ENCODE measurements at places on chromosomes 11 and 22.

- no peak for DNase-seq
Observed at GRCh38 chr22:25875461-25875860, 133.5 kb downstream of the MYO18B start.

DNA sequence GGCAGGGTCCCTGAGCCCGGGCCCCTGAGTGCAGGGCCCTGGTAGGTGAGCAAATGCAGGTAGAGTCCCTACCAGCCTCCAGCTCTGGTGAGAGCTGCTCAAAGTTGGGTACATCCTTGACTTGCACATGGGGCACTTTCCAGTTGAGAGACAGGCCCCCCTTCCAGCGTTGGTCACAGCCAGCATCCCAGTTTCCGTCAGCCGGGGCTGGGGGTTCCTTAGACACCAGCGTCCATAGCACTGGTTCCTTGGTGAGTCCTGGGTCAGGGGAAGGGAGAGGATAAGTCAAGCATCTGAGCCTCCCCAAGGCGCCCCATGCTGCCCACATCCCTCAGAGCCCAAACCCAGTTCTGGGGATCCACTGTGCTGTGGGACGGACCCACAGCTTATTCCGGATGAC, 5.6 kb downstream of the PNPLA5 start:
- no peak for DNase-seq

GRCh38 chr22:41524809-41525449, 19.3 kb downstream of the POLR3H start:
- DNase-seq, result no peak

- DNase-seq, result no peak
Observed at GRCh38 chr11:130882138-130882551, 34.1 kb downstream of the SNX19 start.

DNA sequence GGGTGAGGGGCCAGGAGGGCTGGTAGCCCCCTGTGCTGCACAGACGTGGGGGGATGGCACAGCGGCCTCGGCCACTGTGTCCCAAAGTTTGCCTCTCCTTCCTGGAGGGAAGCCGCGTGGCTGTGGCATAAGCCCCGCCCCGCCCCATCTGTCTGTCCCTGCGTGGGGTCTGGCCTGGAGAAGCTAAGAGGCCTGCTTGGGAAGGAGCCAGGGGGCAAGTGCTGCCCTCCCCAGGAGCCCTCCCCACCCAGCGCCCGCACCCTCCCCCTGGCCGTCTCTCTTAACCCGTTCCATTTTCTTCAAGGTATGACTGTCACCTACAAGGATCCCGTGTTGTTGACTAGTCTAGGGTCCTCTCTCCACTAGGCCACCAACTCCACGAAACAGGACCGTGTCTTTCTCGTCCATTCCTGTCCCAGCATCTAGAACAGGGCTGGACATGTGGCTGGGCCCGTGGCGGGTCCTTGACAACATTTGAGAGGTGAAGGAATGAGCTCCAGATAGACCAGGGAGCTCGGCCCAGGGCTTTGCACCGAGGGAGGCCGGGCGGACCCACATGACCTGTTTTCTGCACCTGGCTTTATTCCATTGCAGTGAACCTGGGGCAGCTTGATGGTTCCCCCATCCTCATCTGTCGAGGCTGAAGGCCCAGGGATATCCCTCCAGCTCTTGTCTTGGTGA, 428.0 kb downstream of the TBC1D22A start:
- no peak for DNase-seq

DNA sequence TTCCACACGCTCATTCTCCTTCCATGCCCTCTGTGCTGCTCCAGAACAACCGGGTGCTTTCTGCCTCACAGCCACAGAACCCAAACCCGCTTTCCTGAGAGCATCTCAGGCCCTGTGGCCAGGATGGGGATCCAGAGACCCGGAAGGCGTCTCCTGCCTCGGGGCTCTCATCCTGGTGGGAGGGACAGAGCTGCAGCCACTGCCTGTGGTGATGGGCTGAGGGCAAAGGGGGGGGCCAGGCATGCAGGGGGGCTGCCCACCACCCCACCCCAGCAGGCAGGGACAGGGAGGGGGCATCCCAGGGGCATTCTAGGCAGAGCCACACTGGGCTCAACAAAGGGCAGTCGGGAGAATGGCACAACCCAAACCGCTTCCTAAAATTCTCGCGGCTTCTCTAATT, 41.4 kb downstream of the CERK start:
- no peak for DNase-seq

- no peak for DNase-seq
Observed at GRCh38 chr11:121550247-121551030, 97.7 kb upstream of the SORL1-AS1 start.

GRCh38 chr11:67613313-67613959, 6.7 kb downstream of the NDUFV1 start:
- no peak for DNase-seq

DNA sequence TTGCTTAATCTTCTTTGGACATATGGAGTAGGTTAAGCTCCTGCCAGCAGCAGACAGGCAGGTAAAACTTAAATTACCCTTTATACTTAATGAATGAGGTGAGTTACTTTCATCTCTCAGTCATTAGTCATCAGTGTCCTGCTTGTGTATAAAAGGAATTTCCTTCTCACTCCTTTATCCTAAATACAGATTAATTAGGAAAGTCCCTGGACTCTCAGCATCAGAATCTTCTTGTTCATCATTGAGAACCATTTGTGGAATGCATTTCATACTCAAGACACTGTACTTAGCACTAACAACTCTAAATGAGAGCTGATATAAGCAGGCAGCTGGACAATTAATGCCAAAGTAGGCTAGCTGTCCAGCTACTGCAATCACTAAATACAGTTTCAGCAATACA, 630.4 kb downstream of the METTL15 start:
- no peak for DNase-seq

DNA sequence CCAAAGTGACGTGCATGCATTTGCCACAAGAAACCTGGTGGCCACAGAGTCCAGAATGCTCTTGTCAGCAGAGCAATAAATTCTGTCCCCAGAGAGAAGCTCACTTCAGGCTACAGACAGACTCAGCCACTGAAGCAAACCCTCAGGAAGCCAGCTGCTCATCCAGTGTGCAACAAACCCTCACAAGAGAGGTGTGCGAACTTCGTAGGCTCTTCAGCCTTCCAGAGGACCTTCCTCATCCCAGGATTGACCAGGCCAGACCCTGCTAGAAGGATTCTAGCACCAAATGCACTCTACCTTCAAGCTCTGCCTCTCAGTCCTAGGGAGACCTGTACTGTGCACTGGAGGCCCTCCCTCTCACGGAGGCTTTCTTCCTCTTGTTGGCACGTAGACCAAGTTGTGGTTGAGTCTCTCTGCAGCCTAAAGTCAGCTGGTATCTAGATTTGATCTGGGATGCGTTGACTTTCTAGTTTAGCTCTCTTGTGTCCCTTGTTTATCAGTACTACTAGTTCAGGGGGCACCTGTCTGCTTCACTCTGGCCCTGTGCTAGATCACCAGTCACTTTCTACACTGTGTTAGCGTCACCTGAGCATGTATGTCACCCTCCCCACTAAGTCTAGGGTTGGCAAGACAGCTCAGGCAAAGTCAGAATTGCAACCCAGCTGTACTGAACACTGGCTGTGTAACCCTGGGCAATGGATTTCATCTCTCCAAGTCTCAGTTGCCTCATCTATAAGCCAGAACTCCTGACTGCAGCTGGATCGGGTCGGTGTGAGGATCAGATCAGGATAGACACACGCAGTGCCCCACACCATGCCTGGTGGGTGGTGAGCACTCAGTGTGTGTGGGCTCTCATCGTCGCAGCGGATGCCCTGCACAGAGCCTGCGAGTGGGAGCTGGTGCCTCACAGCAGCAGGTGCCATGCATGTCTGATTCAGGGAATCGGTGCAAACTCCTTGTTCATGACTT, 22.1 kb upstream of the TMPRSS13 start:
- DNase-seq, result no peak
